ENCODE measurements at places on chromosomes 3 and 15.

DNA sequence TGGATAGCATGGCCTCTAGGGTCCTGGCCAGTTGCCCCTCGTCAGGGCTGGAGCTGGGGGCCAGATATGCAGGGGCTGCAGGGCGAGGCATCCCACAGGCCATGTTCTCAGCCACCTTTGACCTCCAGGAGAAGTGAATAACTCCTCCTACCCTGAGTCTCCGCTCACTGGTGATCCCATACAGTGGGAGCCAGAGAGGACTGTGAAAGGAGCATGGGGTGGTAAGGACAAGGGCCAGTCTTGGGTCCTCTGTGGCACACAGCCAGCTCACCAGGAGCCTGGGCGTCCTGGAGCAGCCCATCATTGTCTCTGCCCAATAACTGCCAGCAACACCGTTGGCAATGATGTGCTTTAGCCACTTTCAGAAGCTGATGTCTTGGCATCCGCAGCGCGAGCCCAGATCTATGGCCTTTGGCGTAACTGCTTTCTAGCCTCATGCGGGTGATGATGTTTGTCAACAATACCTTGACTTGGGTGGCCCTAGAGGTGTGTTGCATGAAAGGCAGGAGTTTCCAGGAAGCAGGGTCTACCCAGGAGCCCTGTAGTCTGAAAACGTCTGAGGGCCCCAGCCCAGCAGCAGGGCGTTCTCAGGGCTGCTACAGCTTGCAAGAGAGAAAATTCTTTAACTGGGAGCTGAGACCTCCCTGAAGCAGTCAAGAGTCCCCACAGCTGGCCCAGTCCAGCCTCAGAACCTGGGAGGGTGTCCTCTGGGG lies 61.1 kb upstream of the IQSEC1 start:
- DNase-seq, result no peak

DNA sequence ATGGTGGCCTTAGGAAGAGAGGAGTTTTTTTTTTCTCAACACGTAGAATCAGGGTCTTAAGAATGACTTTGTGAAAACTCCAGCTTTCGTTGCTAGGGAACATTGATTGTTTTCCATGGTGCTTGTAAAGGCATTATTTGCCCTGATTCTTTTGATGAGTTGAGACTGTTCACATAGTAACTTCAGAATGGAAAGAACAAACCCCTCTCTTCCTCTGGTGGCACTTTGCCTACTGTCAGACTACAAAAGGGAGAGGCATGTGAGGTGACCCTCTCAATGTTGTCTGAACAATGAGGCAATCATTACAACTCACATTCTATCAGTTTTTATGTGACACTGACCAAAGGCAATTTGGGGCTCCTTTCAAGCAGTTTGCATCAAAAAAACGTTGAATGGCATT lies 477.8 kb downstream of the FGF12 start:
- no peak for DNase-seq

DNA sequence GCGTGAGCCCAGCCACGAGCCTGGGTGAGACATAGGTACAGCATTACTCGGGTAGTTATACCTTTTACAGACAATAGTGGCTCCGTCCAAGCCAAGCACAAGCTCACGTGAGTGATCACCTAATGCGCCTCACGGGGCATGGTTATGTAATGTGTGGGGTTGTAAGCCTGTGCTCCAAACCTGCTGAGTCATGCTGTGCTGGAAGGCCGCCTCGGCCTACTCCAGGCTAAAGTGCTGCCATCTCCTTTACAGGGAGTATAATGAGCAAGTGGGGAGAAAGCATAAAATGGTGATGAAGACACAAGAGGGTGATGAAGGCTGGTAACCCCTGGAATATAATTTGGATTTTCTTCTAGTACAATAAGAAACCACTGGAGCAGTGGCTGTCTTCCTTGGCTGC lies 175.8 kb upstream of the STT3B start:
- DNase-seq, result no peak

DNA sequence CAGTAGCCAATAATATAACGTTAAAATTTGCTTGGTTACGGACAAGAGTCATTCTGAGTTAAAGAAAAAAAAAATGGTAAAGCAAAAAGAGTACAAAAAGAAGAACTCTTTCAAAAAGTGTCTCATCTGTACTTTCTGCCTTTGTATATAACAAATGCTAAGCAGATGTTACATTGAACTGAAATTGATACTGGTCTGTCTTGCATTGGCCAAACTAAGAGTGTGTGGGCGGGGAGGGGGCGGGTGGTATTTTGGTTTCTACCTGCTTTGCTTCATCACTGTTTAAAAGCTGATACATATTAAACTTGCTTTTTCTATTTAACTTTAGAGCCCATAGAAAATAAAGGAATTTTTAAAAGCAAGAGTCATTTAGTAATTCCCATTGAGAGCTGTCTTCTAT lies 215.0 kb upstream of the THBS1 start:
- DNase-seq, result no peak

DNA sequence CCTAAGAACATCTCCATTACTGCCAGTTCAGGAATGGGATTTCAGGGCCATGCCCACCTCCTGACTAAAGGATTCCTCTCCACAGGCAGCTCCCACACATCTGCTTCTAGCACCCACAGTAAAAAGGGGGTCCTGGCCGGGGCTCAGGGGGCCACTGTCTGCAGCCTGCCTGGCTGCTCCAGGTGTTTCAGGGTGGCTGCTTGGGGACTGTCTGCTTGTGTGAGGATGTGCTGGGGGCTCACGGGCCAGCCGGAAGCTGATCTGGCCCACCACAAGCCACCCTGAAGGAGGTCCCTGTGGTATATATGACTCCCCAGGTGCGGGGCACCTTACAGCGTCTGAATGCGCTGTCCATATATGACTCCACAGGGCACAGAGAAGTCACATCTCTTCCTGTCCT lies 135.4 kb downstream of the NSMCE3 start:
- no peak for DNase-seq

GRCh38 chr15:67914537-67915460 lies 75.0 kb upstream of the RNU6-1 start:
- no peak for DNase-seq

Measured in activated naive CD8-positive, alpha-beta T cell treated with anti-CD3 and anti-CD28 coated beads, Interleukin-2, amount 50 U/mL, for 16 hours (primary cell).